Neuronal stem cell (in vitro differentiated cells): ENCODE measurements at places on chromosomes 6 and 20.

GRCh38 chr6:168452685-168453377 lies 11.8 kb downstream of the SMOC2 start:
- DNase-seq, result no peak

GRCh38 chr6:13539572-13539971 lies 34.8 kb upstream of the SIRT5 start:
- no peak for DNase-seq

DNA sequence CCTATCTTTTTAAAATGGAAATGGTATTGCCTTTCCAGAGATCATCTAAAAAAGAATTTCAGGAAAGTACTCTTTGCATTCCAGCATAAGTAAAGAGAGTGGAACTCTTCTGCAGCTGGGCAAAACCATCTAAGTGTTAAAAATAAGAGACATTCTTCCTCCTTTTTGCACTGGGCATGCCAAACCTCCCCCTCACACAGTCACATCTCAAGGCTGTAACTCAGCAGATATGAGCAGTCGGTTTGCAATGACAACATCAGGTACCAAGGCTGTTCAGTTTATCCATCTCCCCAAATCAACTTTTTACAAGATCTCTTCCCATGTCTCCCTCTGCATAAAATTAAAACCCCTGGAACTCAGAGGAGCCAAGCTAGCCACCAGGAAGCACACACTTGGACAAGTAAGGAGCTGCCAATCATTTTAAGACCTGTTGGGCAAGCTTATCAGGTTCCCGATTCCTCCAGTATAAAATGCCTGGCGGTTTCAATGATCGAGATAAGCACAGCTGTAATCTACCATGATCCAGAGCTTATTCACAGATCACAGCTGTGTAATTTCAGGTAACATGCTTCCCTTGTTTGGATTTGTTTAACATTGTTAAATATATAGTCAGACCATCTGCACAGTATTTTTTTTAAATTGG lies 23.2 kb downstream of the ID4 start:
- DNase-seq, result no peak

DNA sequence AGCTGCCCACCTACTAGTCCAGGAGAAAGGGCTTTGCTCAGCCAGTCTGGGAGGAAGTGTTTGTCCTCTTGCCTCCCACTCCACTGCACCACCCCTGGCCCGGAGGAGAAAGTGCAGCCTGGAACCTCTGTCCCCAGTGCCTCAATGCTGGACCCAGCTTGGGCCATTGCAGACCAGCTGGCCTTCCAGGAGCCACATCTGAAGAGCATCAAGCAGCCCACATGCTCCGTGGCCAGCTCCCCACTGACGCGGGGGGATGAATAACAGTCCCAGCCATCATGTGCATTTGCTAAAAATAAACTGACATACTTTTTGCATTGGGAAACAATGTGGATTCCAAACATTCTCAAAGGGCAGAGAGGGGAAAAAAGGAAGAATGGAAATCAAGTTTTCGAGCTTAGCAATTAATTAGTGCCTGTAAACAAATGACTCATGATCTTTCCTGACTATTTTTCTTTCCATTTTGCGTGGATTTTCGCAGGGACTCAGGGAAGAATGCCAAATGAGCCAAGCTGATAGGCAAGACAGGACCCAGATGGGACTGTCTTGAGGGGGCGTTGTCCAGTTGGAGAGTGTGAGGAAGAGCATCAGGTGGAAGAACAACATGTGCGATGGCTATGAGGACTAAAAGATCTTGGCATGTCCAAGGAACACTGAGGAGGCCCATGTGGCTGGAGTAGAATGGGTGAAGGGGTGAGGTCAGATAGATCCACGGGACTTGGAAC lies 34.1 kb downstream of the CEBPB start:
- DNase-seq, result no peak

GRCh38 chr6:144343701-144344428 lies 58.7 kb downstream of the UTRN start:
- DNase-seq, result no peak

DNA sequence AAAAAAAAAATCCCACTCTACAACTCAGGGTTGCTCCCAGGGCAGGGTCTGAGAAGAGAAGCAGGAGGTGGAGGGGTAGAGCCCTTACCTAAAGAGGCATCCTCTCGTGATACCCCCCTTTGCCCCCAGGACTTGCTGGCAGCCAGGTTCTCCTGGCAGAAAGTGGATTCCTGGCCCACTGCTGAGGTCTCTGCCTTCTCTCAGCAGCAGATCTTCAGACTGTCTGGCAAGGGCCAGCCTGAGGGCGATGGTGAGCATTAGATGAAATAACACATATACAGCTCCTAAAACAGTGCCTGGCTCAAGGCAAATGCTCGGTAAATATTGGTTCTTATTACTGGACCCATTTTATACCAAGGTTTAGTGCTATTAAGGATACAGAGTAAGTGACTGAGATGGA lies 4.8 kb upstream of the GLP1R start:
- DNase-seq, result no peak

GRCh38 chr6:68754681-68755213 lies 119.7 kb downstream of the ADGRB3 start:
- no peak for DNase-seq

DNA sequence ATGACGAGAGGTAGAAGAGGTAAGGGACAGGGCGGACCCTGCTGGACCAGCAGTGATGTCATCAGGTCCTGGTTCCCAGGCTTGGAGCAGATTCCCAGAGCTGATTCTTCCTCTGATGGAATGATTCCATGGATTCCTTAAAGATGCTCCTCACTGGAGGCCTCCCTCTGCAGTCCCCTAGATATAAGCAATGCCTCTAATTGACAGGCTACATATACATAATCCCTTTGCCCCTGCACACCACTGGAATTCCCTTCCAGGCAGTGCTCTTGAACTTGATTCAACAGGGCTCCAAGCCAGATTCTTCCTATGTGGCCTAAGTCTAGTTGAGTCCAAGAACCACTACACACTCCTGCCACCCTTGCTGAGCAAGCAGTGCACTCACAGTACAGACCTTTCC lies 52.3 kb upstream of the L3MBTL3 start:
- DNase-seq, result no peak

DNA sequence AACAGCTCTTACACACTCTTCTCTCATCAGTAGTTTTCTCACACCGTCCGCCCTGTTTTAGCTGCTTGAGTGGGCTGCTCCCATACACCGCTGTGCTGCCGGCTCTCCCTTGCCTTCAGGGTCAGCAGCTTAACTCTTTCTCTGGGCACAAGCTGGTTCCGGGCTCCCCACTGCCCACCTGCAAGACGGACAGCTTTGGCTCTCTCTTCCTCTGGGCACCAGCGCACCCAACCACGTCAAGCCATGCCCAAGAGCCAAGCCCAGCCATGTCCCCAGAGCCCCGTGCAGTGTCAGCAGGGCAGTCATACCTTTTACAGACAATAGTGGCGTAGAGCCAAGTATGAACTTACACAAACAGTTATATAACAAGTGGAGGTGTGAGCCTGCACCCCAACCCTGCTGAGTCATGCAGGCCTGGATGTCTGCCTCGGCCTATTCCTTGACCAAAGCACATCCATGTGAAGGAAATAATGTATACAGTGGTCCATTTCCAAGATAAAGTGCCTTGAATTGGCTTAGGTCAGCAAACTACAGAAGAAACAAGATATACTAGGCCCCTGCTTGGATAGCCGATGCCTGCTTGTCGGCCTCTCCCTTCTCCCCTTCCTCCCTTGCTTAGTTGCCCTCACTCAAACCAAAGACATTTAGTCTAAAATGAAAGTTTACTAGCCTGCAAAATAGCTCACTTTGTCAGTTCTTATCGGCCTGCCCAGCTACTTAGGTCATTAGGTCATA lies 89.3 kb downstream of the JPH2 start:
- DNase-seq, result no peak

GRCh38 chr6:33935439-33936080 lies 131.8 kb upstream of the MLN start:
- no peak for DNase-seq

- DNase-seq, result no peak
Measured at GRCh38 chr6:161374971-161375873, 101.4 kb upstream of the AGPAT4 start.

DNA sequence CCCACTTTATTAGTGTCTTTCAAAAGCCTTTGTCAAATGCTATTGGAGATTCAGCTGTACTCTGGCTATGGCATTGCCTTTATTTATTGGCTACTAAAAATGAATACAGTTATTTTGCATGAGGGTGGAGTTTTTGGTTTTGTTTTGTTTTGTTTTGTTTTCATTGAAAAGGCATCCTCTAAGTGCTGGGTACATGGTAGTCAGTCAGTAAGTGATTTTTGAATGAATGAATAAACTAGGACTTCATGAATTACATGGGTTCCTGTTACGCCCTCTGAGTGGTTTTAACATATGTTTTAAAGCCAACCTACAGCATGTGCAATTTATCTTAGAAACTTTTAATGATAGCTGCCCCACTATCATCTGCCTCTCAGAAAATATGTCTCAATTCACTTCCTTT lies 38.9 kb upstream of the ENPP1 start:
- DNase-seq, result no peak

DNA sequence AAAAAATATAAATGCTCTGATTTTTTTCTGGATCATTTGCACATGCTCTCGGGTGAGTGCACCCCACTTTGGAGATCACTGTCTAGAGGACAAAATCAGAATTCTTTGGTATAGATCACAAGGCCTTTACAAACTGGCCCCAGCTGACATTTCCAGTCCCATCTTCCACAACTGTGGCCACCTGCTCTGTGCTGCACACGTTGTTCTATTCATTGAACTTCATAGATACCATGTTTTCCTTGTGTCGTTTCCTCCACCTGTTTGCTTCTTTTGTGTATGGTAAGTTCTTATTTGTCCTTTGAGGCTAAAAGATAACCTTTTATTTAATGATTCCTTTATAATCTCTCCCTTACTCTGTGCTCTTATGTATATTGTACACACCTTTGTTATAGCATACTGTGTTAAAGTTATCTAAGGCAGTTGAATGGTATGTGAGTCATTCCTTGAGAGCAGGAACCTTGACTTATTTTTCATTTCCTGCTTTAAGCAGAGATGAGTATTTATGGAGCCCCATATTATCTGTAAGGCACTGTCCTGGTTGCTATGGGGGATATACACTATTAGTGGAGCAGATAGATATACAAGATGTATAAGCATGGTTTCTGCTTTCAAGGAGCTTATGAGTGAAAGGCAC lies 12.0 kb upstream of the SLC17A5 start:
- DNase-seq, result no peak

DNA sequence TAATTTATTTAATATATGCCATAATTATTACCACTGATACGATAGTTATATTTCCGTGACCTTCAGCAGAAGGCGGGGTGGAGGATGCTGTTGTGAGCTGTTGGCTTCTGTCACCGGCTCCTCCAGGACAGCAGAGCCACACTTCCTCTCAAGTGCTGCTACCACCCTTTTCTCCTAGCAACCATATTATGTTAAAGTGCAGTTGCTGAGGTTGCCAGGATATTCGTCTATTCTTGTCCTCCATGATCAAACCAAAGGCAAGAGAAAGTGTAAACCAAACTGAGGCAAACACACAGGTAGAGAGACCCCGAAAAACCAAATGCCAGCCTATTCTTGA lies 27.8 kb downstream of the RGS17 start:
- no peak for DNase-seq

DNA sequence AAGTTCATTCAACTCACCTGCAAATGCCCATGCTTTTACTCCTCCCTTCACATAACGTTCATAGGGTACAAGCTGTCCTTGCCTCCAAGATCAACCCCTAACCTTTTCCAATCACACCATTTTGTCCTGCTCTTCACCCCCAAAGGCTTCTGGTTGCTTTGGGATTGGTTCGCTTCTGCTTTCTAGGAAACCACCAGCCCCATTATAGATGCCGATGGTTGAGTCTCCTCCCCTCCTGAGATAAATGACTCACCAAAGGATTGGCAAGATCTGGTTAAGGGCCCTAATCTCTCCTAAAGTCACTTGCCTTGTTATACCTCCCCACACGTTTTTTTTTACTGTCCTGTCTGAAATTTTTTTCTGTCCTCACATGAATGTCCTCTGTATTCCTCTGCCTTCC lies 311.4 kb downstream of the HACE1 start:
- no peak for DNase-seq

DNA sequence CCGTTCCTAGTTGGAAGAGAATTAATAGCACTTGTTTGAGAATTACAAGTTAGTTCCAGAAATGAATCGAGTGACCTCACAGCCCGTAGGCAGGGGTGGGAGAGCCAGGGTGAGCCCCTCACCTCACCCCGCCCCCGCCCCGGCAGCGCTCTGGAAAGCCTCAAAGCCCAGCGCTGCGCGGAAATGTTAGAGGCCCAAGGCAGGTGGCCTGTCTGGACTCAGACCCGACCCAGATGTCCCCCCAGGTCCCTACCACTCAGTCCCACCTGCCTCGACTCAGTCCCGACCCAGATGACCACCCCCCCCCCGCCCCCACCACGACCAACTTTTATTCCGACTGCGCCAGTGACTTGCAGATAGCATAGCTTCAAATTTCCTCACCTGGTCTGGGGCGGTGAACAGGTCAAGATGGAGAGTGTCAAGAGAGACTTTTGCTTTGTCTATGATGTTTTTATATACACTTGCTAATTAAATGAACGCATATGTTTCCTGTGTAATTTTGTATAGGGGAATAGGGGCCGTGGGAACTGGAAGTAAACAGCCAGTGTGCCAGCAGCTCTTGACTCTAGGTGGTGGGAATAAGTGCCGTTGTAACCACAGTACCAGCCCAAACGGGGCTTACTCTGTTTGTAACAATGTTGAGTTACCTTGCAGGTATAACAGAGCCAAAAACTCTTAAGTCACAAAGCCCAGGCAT lies 1.2 kb upstream of the PXDC1 start:
- no peak for DNase-seq

GRCh38 chr6:155212616-155213380 lies 51.0 kb upstream of the CLDN20 start:
- DNase-seq, result no peak

DNA sequence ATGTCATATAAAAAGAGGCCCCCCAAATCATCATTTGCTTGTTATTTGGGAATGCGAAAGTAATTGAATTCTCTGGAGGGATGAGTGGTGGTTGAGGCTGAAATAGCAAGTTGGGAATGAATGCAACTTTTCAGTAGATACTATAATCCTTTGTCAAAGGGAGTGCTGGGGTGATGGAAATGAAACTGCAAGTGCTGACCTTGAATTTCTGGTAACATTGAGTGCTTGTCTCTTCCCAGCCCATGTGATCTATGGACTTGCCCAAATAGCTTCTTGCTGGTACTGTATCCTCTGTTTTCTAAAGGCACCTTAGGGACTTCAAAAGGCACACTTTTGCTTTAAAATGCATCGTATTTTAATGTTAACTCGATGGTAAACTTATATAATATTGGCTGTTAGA lies 14.8 kb downstream of the PAQR8 start:
- no peak for DNase-seq

GRCh38 chr6:29510202-29510601 lies 22.4 kb upstream of the MAS1L start:
- DNase-seq, result peak; percentile 2

DNA sequence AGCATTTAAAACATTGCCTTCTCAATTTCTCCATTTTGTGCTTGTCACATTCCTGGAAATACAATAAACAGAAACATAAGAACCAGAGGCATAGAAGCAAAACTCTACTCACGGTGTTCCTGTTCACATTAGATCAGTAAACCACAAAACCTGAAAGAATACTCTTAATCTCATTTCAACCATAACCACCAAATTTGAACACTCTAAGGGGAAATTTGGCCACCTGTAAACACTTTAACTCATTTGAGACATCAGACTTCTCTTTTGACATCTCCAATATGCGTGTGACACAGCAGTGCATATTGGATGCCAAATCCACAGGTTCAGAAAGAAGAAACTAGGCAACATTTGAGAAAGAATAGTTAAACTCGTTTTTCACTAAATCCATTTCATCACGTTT lies 153.8 kb upstream of the IRAK1BP1 start:
- no peak for DNase-seq

- DNase-seq, result no peak
Measured at GRCh38 chr20:47576516-47577033, 74.9 kb downstream of the NCOA3 start.
